ENCODE measurements at places on chromosomes 12 and 14. TPM values are rescaled to one million over a fixed set of nuclear protein-coding genes. Genes with fewer than 3 reads are reported as not detected.

- no peak for DNase-seq
These were observed 345.8 kb upstream of the CCDC196 start for GRCh38 chr14:66140213-66140918.

DNA sequence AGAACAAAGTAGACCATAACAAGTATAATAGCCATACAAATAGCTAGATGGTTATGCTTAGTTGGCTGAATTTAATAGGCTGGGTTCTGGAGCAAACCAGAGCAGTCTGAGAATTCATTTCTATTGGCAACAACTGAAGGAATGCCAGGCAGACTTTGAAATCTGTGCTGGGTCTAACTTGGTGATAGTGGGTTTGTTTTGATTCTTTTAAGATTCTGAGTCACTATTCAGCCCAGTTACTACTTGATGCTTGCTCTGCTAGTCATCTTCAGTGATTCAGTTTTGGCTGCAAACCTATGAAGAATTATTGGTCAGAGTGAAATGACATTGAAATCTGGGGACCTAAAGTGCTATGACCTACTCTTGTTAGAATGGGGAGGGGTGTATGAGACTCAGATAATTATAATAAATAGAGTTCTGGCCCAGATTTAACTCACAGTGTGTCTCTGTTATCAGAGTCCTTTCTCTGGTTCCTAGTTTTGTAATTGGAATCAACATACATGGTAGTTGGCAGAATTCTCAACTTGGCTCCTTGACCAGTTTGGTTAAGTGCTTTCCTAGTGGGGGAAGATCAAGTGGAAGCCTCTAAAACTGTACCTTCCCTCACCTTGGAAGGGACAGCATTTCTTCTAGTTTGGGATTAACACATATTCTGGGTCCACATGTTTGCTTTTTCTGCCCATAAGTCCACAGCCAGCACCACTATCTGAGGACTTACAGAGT, 43.5 kb downstream of the MNAT1 start:
- peak; percentile 85 for DNase-seq

DNA sequence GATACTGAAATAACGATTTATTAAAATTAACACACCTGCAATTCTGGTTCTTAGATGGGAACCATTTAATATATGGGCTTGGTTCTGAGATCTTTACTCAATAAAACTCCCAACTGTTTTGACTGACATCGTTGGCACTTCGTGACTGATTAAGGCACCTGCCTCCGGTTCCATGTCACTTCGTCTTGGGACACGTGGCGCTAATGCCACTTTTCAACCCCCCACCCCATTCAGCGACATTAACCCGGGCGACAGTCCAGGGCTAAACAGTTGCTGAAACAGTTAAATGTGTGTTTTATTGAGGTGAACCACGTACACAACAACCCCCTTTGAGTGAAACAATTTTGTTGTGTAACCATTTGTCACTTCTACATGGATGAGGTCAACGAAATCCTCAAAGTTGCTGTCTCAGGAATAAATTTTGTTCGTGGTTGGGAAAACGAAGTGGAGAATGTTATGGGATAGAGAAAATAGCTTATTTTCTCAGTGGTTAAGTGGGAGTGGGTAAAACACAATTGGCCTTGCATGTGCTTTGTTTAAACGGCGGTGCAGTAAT, 9.9 kb upstream of the SLC38A2 start:
- no peak for DNase-seq

- no peak for DNase-seq
These were observed 1019.8 kb downstream of the GALC start for GRCh38 chr14:86973177-86973576.

Gene HNF1A
- 1.7 TPM for total RNA-seq

Data from renal cortical epithelial cell (primary cell).